ENCODE measurements at places on chromosomes 13 and 19. TPM values are rescaled to one million over a fixed set of nuclear protein-coding genes. Genes with fewer than 3 reads are reported as not detected.

- H3K36me3 ChIP-seq, result no peaks in the 10 kb centered on the region
- H3K27ac ChIP-seq, result no peak overlapping the region
- H3K4me1 ChIP-seq, result peaks cover 25% of the 10 kb centered on the region
- H3K4me3 ChIP-seq, result no peak overlapping the region
- peak; percentile 81 for DNase-seq
Observed at GRCh38 chr13:97879646-97880310, 73.7 kb upstream of the IPO5 start.

- no peak for DNase-seq
- H3K4me1 ChIP-seq, result peaks cover 47% of the 10 kb centered on the region
- H3K27me3 ChIP-seq, result no peaks in the 10 kb centered on the region
- peaks cover 6% of the 10 kb centered on the region for H3K36me3 ChIP-seq
- H3K27ac ChIP-seq, result peak overlapping the region; percentile 96
Observed at GRCh38 chr19:56120371-56121179, 520 bp downstream of the ZNF787 start.

GRCh38 chr19:13526552-13526951 is 20.3 kb upstream of the CACNA1A start:
- H3K36me3 ChIP-seq, result no peaks in the 10 kb centered on the region
- no peaks in the 10 kb centered on the region for H3K4me1 ChIP-seq
- no peak overlapping the region for H3K27ac ChIP-seq
- peaks cover 71% of the 10 kb centered on the region for H3K27me3 ChIP-seq
- DNase-seq, result no peak

GRCh38 chr19:3609779-3610719 is 3.4 kb upstream of the TBXA2R start:
- no peaks in the 10 kb centered on the region for H3K27me3 ChIP-seq
- H3K36me3 ChIP-seq, result peaks cover 36% of the 10 kb centered on the region
- H3K4me1 ChIP-seq, result peaks cover 81% of the 10 kb centered on the region
- H3K4me3 ChIP-seq, result no peak overlapping the region
- DNase-seq, result no peak

DNA sequence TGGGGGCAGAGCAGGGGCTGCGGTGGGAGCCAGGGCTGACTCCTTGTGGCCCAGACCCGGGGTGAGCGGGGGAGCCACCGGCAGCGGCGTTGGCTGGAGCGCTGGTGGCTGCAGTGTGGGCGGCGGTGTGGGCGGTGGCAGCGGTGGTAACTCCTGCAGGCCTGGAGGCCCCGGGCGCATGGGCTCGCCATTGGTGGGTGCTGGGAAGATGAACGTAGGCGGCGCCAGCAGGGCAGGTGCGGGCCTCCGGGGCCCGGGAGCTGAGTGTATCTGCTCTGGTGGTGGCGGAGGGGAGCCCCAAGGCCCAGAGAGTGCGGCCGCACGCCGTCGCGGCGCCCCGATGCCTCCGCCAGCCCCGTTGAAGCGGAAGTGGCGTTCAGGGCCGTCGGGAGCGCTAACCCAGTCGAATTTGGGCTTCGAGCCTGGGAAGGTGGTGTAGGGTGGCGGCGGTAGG is 2.0 kb downstream of the GGN start:
- no peak overlapping the region for H3K27ac ChIP-seq
- no peak for DNase-seq
- peaks cover 57% of the 10 kb centered on the region for H3K36me3 ChIP-seq
- H3K27me3 ChIP-seq, result no peaks in the 10 kb centered on the region

- no peak overlapping the region for H3K4me3 ChIP-seq
- H3K4me1 ChIP-seq, result no peaks in the 10 kb centered on the region
- peaks cover 14% of the 10 kb centered on the region for H3K27me3 ChIP-seq
- H3K36me3 ChIP-seq, result no peaks in the 10 kb centered on the region
- DNase-seq, result no peak
Observed at GRCh38 chr19:28977826-28978225, 235.1 kb downstream of the UQCRFS1 start.

GRCh38 chr13:43143591-43143990 is 120.2 kb downstream of the DNAJC15 start:
- no peak overlapping the region for H3K27ac ChIP-seq
- H3K4me1 ChIP-seq, result no peaks in the 10 kb centered on the region
- H3K4me3 ChIP-seq, result no peak overlapping the region
- no peak for DNase-seq

DNA sequence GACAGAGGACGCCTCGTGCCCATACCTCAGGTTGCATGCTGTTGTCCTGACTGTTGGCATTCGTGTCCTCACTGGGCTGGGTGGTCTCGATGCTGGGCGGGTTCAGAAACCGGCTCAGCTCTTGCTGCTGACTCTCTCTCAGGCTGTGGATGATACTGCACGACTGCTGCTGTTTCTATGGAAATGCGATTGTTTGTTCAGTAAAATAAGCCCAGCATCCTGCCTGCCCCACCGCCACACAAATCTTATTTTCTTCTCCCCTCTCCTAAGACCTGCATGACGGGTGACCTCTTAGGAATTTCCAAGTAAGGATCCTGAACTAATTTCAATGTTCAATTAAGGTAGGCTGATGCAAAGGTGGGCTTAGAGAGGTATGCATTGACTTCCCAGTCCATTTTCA is 356.5 kb downstream of the NALCN start:
- H3K4me3 ChIP-seq, result no peak overlapping the region
- H3K27me3 ChIP-seq, result no peaks in the 10 kb centered on the region
- DNase-seq, result peak; percentile 57
- H3K36me3 ChIP-seq, result no peaks in the 10 kb centered on the region
- no peaks in the 10 kb centered on the region for H3K4me1 ChIP-seq

DNA sequence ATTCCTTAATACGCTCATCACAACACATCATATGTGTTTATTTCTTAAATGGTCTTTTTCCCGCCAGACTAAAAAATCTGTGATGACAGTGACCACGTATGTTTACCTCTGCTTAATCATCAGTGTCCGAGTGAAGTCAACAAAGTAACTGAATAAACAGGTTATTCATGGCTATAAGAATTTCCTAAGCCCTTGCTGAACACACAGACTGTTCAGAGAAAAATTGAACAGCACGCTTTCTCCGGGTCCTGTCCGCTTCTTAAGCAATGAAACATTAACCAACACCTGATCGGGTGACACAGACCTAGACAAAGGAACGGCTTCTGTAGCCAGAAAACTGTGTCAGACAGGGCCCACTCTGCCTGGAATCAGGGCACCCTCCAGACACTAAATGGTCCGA is 14.3 kb downstream of the SAFB2 start:
- DNase-seq, result no peak
- no peaks in the 10 kb centered on the region for H3K27me3 ChIP-seq
- peaks cover 93% of the 10 kb centered on the region for H3K36me3 ChIP-seq
- H3K27ac ChIP-seq, result no peak overlapping the region
- H3K4me3 ChIP-seq, result no peak overlapping the region

- peaks cover 7% of the 10 kb centered on the region for H3K36me3 ChIP-seq
- H3K27me3 ChIP-seq, result no peaks in the 10 kb centered on the region
- peaks cover 23% of the 10 kb centered on the region for H3K4me1 ChIP-seq
Observed at GRCh38 chr19:9673912-9674662, 813 bp downstream of the ZNF562 start.

DNA sequence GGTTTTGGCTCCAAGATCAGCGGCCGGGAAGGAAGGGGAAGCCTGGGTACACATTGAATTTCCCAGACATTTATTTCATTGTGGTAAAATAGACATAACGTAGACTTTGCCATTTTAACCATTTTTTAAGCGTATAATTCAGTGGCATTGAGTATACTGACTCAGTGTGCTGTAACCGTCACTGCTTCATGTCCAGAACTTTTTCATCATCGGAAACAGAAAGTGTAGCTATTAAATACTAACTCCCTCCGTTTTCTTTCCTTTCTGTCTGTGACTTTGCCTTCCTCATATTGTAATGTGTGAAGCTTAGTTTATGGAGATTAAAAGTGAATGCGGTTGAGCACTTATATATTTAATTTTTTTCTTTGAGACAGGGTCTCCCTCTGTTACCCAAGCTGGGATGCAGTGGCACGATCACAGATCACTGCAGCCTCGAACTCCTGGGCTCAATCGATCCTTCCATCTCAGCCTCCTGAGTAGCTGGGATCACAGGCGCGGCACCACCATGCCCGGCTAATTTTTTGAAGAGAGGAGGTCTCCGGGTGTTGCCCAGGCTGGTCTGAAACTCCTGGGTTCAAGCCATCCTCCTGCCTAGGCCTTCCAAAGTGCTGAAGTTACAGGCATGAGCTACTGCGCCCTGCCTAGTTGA is 1.4 kb downstream of the HNRNPM start:
- H3K4me3 ChIP-seq, result peak overlapping the region; percentile 83
- peaks cover 63% of the 10 kb centered on the region for H3K4me1 ChIP-seq
- no peaks in the 10 kb centered on the region for H3K27me3 ChIP-seq
- DNase-seq, result no peak
- H3K27ac ChIP-seq, result peak overlapping the region; percentile 98

DNA sequence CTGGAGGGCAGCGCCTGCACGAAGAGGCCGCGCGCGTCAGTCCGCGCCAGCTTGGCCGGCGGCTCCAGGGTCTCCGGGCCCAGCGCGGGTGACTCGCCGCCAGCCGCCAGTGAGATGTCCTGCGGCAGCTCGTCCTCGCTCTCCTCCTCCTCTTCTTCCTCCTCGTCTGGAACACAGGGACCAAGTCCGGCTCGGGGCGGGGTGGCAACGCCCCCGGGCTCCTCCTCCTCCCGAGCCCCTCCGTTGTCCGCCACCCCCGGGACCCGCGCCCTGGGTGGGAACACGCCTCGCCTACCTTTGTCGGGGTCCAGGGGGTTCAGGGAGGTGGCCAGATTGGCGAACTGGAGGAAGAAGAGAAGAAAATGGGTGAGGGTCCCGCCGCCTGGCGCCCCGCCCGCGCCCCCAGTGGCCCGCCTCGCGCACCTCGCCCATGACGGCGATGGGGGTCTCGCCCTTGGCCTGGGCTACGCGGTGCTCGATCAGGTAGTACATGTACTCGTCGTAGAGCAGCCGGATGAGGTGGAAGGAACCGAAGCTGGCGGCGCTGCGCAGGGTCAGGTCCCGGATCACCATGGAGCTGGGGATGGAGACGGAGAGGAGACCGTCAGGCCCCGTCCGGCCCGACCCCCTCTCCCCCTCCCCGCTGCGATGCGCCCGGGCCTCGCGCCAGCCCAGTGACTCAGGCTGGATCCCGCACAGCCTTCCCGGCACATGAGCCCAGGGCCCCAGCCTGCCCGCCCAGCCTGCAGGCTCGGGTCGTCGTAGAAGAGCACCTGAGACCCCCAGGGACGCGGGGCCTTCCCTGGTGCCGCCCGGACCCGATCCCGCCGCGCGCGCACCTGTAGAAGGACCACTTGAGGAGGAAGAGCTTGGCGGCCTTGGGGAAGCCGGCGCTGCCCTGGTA is 10.6 kb downstream of the DCAF15 start:
- peak overlapping the region; percentile 40 for H3K27ac ChIP-seq
- no peak for DNase-seq
- H3K4me1 ChIP-seq, result no peaks in the 10 kb centered on the region
- peaks cover 19% of the 10 kb centered on the region for H3K36me3 ChIP-seq
- H3K27me3 ChIP-seq, result no peaks in the 10 kb centered on the region

- peaks cover 43% of the 10 kb centered on the region for H3K4me1 ChIP-seq
- no peaks in the 10 kb centered on the region for H3K27me3 ChIP-seq
- H3K4me3 ChIP-seq, result no peak overlapping the region
- DNase-seq, result no peak
- peak overlapping the region; percentile 48 for H3K27ac ChIP-seq
Observed at GRCh38 chr13:39452417-39452816, 150.6 kb downstream of the LHFPL6 start.

DNA sequence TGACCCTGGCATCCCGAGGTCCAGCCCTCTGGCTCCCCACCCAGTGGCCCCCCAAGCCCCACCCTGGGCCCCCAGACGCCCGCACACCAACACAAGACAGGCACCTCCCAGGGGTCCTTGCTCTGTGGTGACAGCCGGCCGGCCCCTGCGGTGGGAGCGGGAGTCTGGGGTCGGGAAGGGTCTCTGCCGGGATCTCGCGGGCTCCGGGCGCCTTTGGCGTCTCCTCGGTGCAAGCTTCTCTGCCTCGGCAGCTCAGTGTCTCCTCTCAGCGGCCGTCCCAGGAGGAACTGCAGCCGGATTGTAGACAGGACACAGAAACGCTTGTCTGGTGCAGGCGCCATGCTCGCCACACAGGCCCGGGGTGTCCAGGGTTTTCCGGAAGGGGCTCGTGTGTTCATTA is 43.7 kb downstream of the TMEM255B start:
- H3K4me3 ChIP-seq, result no peak overlapping the region
- no peak overlapping the region for H3K27ac ChIP-seq
- no peaks in the 10 kb centered on the region for H3K27me3 ChIP-seq

DNA sequence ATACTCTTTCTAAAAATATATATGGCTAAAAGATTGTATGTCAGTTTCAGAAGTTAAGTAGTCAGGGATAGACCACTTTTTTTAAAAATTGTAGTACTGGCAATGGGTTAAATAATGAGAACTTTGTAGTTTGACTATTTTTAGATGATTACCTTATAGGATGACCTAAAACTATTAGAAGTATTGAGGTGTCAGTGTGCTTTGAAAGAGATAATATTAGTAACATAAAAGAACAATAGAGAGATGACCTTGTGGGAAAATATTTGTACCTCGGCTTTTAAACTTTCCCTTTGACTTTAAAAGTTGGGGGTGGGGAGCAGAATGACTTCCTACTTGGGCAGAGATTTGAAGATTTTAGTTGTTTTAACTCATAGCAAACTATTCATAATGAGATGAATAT is 48.3 kb downstream of the SLAIN1 start:
- no peak overlapping the region for H3K27ac ChIP-seq
- H3K36me3 ChIP-seq, result no peaks in the 10 kb centered on the region
- H3K4me1 ChIP-seq, result no peaks in the 10 kb centered on the region
- H3K27me3 ChIP-seq, result no peaks in the 10 kb centered on the region

- no peak overlapping the region for H3K27ac ChIP-seq
- H3K36me3 ChIP-seq, result no peaks in the 10 kb centered on the region
- no peak for DNase-seq
- no peak overlapping the region for H3K4me3 ChIP-seq
Observed at GRCh38 chr13:98291658-98292057, 114.6 kb upstream of the RNF113B start.

DNA sequence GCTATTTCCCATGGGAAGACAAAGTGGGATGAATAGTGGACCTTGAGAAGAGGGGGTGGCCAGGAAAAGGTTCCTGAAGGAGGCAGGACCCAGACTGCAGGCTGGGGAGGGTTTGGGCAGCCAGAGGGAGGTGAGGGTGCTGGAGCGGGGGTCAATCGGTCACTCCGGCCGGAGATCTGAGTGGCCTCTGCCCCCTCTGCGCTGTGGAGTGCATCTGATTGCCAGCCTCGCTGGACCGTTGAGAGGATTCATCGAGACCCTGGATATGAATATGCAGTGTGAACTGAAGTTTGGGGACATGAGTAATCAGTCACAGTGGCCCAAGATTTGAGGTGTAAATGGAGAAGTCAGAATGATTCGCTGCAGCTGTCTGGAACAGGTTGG is 5.5 kb upstream of the ZNF580 start:
- H3K4me3 ChIP-seq, result peak overlapping the region; percentile 84
- peaks cover 70% of the 10 kb centered on the region for H3K4me1 ChIP-seq
- H3K36me3 ChIP-seq, result no peaks in the 10 kb centered on the region
- peak overlapping the region; percentile 97 for H3K27ac ChIP-seq
- DNase-seq, result no peak

CRX gene
- total RNA-seq, result not detected

PCSK4 gene
- 3.7 TPM for total RNA-seq

NLRP7 gene
- not detected for total RNA-seq

BSPH1 gene
- total RNA-seq, result not detected

SMIM24 gene
- not detected for total RNA-seq

LGALS7 gene
- not detected for total RNA-seq
